Hepatocyte (in vitro differentiated cells): ENCODE measurements at places on chromosomes 5 and 9. TPM values are rescaled to one million over a fixed set of nuclear protein-coding genes. Genes with fewer than 3 reads are reported as not detected.

CDKN2B gene
- total RNA-seq: 8.5 and 18.6 TPM in 2 replicates

ACSL6 gene
- total RNA-seq: 1.2 and 2.4 TPM in 2 replicates

CLK4 gene
- 28.4 and 29.9 TPM in 2 replicates for total RNA-seq

FOXD4L6 gene
- total RNA-seq: not detected in 2 replicates

NDST1 gene
- total RNA-seq: 66.7 and 85.1 TPM in 2 replicates

SLC34A3 gene
- 1.8 and 2.7 TPM in 2 replicates for total RNA-seq

SH3GL2 gene
- total RNA-seq: 5.0 and 5.8 TPM in 2 replicates

UNC13B gene
- 24.3 and 24.5 TPM in 2 replicates for total RNA-seq

ZNG1A gene
- 39.4 and 41.6 TPM in 2 replicates for total RNA-seq

DMGDH gene
- total RNA-seq: 0.16 and 0.87 TPM in 2 replicates

MACROH2A1 gene
- 304 and 311 TPM in 2 replicates for total RNA-seq

IER5L gene
- 34.5 and 38.0 TPM in 2 replicates for total RNA-seq

CDH10 gene
- total RNA-seq: 4.9 and 8.9 TPM in 2 replicates

PKN3 gene
- 4.0 and 4.5 TPM in 2 replicates for total RNA-seq

HACD4 gene
- 1.2 and 1.3 TPM in 2 replicates for total RNA-seq

GAS1 gene
- 45.9 and 61.3 TPM in 2 replicates for total RNA-seq

ALDH1A1 gene
- 529 and 563 TPM in 2 replicates for total RNA-seq

TNFSF8 gene
- total RNA-seq: not detected in 2 replicates

SNX18 gene
- 28.6 and 33.0 TPM in 2 replicates for total RNA-seq

PFN3 gene
- not detected in 2 replicates for total RNA-seq

WHRN gene
- 3.2 and 3.7 TPM in 2 replicates for total RNA-seq

CSNK1G3 gene
- total RNA-seq: 59.3 and 67.1 TPM in 2 replicates
